Lung microvascular endothelial cell (primary cell): ENCODE measurements at places on chromosomes 7 and 10. TPM values are rescaled to one million over a fixed set of nuclear protein-coding genes. Genes with fewer than 3 reads are reported as not detected.
A peak's percentile ranks its signal among the peaks of the same experiment; 100 is the strongest.

Gene SCIN
- not detected in 2 replicates for total RNA-seq

Gene ANXA8
- under 0.01 TPM in 1 of 2 replicates, not detected in the other for total RNA-seq

Gene SPDYE6
- total RNA-seq: not detected in 2 replicates

Gene CDK14
- total RNA-seq: 1.6 and 3.5 TPM in 2 replicates

Gene MMP21
- 0.22 and 3.2 TPM in 2 replicates for total RNA-seq

DNA sequence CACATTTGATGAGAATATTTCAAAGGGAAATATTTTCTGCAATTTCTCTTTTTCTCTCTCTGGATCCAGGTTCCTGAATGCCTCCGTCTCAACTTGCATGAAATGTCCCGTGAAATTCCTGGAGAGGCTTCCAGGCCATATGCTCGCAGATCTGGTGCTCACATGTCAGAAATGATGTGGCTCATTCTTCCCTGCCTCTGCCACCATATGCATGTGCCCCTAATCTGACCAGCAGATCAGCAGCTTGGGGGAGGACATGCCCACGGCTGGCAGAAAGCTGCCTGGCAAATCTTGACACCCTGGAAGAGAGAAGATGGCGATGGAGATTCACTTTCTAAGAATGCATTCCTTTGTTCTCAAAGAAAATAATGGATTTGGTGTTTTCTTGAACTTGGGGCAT is 490.7 kb downstream of the RPS24 start:
- DNase-seq: no peak

- no peak for DNase-seq
Measured at GRCh38 chr10:128061306-128062300, 64.6 kb downstream of the MKI67 start.

- no peak for DNase-seq
Measured at GRCh38 chr10:95459446-95460045, 101.6 kb downstream of the SORBS1 start.

GRCh38 chr10:118953598-118954393 is 75.7 kb upstream of the NANOS1 start:
- DNase-seq: no peak

DNA sequence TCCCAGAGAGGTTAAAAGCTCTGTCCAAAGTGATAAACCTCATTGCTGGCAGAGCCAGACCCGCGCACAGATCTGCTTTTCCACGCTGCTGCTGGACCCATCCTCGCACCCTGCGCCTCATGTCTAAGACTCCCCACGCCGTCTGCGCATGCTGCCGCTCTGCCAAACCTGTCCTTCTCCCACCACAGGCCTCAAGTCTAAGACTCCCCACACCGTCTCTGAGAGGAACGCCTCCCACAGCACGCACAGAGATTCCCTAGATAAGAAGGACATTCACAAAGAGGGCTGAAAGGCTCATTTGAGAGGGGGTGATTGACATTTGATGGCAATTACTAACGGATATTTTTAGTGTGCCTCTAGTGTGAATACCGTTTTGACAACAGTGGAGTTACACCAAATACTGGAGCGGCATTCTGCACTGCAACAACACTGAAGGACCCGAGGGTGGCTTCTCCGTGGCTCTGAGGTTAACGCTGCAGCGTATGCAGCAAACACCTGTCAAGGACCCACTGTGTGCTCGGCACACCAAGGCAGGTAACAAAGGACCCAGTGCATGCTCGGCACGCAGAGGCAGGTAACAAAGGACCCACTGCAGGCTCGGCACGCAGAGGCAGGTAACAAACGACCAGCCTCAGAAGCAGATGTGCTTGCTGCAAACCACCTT is 231.4 kb downstream of the DNAJB6 start:
- no peak for DNase-seq

DNA sequence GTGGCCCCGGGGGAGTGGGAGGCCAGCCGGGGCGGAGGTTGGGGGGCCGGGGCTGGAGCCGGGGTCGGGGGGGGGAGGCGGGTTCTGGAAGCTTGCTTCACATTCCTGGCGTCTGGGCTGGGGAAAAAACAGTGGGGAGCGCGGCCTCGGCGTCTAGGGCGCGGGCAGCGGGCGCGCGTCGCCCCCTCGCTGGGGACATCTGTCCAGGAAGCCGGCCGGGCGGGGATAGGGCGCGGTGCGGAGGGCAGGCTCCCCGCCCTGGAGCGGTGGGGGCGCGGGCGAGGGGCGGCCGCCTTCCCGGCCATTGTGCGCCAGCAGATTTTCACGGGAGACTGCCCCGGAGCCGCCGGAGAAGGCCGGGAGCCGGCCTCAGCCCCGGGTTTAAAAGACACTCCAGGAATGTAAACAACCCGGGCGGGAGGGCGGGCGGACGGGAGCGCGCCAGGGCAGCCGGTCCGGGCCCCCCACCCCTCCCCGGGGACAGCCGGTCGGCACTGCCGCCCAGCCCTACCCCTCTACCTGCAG is 1.4 kb downstream of the ZMIZ1 start:
- peak; percentile 30 for DNase-seq

DNA sequence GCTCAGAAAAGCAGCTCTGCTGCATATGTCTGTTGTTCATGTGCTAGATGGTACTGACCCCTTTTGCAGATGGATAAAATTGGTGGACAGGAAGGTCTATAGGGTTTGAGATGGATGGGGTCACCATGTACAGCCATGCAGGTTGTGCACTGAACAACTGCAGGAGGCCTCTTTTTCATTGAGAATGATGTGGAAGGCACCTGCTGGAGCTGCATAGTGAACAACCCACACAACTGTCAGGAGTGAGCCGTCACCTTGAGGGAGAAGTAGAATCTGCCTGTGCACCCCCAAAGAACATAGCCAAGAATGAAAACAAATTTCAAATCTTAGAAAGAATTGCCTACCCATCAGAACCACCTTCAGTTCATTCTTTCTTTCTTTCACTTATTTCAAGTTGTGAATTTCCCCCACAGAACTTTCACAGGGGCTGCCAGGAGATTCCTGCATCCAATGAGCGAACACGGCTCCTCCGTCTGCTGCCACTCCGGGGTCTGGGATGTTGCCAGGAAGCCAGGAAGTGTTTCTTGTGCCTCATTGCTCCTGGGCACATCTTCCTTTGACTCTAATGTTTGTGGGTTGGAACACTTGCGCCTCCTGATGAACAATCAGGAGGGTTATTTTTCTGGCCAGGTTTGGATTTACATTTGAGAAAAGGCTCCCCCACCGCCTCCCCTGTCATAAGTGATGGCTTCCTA is 53.7 kb upstream of the DOCK1 start:
- DNase-seq: no peak

DNA sequence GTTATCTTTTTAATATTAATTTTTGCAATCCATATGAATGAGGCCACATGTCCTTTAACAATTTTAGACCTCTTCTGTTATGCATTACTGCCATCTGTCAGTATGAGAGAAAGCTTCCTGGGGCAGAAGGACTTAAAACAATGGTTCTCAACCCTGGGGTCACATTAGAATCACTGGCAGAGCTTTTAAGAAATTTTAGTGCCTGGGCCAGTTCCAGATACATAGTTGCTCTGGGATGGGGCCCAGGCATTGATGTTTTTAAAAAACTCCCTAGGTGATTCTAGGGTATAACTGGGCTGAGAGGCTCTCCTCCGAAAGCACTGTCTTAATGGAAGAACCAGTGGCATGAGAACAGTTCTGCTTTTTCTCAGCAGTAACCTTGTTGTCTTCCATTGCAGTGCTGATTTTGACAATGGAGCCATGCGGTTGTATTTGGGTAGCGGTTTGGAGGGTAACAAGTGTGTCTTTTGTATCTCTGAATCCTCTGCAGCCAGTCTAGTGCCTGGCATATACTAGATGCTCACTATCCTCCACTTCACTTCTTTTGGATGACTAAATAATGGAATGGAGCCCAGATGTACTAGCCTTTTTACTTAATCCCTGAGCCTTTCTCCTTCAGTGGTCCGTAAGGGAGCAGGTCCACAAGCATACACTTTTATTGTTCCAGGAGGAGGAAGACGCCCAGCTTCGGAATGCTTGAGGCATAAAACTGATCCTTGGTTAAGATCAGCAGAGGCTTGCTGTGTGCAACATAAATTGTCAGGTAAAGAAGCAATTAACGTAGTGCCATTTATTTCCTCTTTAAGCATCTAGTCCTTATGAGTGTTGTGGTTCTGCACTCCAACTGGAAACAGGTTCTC is 227.1 kb downstream of the AUTS2 start:
- no peak for DNase-seq

DNA sequence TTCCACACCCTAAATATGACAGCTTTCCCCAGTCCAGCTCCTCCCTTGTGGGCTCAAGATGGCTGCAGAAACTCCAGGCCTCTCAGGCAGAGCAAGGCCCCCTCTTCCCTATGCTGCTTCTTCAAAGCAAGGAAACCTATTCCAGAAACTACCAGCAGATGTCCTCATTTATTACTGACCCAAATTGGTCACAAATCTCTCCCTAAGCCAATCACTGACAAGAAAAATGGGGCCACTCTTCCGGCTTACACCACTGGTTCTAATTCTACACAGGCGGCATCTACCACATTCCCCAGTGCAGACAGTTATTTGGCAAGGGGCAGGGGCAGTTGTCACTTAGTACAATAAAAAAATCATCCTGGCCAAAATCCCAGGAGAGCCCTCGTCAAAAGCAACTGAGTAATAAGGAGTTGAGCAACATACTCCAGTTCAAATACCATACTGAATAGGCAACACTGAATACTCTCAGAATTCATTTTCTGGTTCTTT is 150.4 kb downstream of the SFMBT2 start:
- DNase-seq: peak; percentile 85

GRCh38 chr7:66957595-66958290 is 36.7 kb downstream of the TMEM248 start:
- DNase-seq: peak; percentile 43

- peak; percentile 76 for DNase-seq
Measured at GRCh38 chr10:103448746-103449145, 3.4 kb downstream of the CALHM2 start.

- peak; percentile 12 for DNase-seq
Measured at GRCh38 chr7:151408839-151409666, 785 bp downstream of the WDR86 start.

DNA sequence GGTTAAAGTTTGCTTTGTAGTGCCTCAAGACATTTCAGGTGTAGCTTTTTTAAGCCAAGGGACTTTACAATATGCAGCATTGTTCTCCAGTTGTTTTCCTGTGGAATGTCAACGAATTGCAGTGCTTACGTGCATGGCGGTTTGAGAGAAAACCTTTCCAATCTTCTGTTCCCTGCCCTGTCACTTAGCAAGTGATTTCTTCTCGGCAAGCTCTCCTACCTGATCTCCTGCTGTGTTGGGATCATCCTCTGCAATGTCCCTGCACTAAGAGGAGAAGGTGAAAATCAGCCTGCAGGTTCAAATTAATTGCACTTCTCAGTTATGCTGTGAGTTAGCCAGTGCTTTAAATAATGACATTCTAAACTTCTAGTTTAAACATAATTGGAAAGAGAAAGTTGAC is 197.6 kb upstream of the FZD1 start:
- DNase-seq: no peak
